MG63 (cell line): ENCODE measurements at places on chromosomes 4 and X. TPM values are rescaled to one million over a fixed set of nuclear protein-coding genes. Genes with fewer than 3 reads are reported as not detected.

Gene TASL
- total RNA-seq, result not detected in 2 replicates

DNA sequence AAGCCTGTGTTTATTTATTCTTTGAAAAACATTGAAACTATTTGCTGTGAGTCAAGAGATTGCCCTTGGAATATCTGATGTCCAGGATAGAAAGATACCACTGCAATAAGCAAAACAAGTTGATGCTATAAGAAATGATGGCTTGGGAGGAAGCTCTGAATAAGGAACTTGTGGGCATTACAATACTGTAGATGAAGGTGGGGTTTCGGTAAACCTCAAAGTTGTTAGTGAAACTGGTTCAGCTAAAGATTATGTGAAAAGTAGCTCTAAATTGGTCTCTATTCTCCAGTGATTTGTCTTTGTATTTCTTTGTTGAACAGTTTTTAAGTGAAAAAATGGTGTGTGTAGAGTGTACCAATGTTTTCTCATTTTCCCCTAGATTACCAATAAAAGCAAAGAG is 128.7 kb downstream of the AKAP4 start:
- no peak for DNase-seq

- DNase-seq, result peak; percentile 7
Measured at GRCh38 chr4:44425614-44426208, 22.9 kb downstream of the KCTD8 start.

GRCh38 chrX:106612393-106612763 is 600 bp downstream of the RADX start:
- DNase-seq, result no peak

Gene ZDHHC15
- total RNA-seq, result not detected in 2 replicates

DNA sequence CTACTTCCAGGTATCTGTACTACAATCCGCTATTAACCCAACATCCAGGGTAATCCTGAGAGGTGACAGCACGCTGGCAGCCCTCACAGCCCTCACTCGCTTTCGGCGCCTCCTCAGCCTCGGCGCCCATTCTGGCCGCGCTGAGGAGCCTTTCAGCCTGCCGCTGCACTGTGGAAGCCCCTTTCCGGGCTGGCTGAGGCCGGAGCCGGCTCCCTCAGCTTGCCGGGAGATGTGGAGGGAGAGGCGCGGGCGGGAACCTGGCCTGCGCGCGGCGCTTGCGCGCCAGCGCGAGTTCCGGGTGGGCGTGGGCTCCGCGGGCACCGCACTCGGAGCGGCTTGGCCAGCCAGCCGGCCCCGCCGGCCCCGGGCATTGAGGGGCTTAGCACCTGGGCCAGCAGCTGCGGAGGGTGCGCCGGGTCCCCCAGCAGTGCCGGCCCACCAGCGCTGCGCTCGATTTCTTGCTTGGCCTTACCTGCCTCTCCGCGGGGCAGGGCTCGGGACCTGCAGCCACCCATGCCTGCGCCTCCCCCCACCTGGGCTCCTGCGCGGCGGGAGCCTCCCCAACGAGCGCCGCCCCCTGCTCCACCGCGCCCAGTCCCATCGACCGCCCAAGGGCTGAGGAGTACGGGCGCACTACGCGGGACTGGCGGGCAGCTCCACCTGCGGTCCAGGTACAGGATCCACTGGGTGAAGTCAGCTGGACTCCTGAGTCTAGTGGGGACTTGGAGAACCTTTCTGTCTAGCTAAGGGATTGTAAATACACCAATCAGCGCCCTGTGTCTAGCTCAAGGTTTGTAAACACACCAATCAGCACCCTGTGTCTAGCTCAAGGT is 87.3 kb downstream of the PRSS12 start:
- DNase-seq, result no peak

DNA sequence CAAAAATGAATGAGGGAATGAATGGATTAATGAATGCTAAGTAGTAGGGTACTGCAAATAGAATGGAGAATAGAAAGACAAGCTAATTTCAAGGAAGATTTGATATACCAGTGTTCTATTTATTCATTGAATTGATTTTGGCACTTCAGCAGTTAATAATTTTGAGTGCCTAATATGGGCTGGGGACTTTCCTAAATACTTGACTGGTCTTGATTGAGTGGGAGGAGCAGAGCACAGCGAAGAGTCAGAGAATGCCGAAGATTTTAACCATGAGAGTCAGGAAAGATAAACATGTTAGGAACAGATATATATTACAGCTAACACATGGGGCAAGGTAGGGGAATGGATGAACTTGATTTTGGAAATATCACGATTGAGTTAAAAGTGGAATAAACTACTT is 10.6 kb downstream of the IL15 start:
- no peak for DNase-seq

Gene LDB2
- 8.1 and 18.7 TPM in 2 replicates for total RNA-seq

Gene MXRA5
- not detected in 2 replicates for total RNA-seq

DNA sequence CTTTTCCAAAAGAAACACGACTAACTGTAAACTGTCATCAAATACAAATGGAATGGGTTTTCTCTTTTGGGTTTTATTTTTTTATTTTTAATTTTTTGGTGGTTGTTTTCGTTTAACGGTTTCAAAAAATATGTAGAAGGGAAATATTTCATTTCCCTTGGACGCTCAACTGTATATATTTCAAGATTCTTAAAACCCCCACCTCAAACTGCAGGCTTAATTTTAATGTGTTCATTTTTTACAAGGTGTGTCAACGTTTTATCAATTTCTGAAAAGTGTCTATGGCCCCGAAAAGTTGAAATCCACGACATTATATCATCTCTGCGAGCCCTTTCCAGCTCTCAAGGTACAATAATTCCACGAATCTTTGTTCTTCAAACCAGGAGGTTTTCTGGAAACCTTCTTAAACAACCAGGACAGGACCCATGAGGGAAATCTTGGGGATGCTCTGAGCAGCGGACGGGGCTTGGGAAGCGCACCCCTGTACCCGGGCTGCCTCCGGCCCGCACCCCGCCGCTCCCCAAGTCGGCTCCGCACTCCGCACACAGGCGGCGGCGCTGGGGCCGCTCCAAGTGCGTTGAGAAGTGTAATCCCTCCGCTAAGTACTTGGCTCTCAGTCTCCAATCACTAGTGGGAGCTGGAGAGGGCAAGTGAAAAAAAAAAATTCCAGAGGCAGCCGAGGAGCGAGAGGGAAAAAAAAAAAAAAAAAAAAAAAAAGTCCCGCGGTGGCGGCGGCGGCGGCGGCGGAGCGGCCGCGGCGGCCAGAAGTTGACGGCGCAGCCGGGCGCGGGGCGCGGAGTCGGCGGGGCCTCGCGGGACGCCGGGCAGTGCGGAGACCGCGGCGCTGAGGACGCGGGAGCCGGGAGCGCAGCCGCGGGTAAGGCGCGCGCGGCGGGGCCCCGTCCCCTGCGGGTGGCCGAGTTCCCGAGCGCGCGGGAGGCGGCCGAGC is at the start of gene BMPR1B:
TSS of gene BMPR1B (plus strand) at position 764 of the 949 bp plus-strand sequence. CDS start 346,470 bp downstream, outside the sequence.
- DNase-seq, result peak; percentile 3

Gene PCDH10
- total RNA-seq, result 0.03 TPM in 1 of 2 replicates, not detected in the other

GRCh38 chr4:58247792-58248191 is 1137.6 kb upstream of the IGFBP7 start:
- DNase-seq, result peak; percentile 0

Gene GYPE
- total RNA-seq, result 0.10 and 0.20 TPM in 2 replicates

DNA sequence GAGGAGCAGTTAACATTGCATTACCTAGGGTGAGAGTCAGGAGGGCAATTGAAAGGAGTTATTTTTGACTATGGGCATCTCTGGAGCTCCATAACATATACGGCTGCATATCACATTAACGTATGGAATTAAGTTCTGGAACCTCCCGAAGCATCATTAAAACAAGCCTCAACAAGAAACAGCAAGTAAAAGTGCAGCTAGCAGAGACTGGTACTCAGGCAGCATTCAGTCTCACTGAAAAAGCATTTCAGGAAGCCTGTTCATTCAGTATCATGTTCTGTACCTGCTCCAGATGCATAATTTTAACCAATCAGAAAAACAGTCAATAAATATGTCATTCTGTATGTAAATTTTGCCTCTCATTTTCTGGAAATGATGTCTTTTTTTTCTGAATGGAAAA is 299.6 kb downstream of the EPHA5 start:
- no peak for DNase-seq

GRCh38 chr4:86978709-86979108 is 43.9 kb downstream of the AFF1 start:
- DNase-seq, result no peak

Gene MANBA
- total RNA-seq, result 0.49 and 3.1 TPM in 2 replicates

DNA sequence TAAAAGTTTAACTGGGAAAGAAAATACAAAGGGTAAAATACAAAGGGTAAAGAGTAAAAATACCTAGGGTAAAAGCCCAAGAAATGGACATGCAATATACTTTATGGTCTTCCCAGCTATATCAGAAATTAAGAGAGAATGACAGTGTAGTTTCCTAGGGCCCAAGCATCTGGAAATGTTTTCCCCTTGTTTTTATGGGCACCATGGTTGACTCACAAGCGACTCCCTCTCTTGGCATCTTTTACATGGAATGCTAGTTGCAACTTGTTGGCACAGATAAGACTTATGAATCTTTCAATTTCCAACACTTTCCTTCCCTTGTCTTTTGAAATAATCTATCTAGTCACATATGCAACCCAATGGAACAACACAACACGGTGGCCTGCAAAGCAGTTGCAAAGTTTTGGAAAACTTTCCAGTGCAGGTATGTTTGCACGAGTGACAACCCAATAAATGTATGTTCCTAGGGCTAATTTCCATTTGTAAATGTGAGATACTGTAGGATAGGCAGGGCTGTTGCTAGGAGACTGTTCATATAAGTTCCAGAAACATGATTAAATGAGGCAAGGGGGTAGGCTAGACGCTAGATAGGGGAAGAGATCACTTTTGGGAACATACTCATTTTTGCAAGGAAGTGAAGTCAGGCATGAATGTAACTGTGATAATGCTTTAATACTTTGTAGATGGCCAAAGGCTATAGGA is 36.4 kb upstream of the CWH43 start:
- peak; percentile 50 for DNase-seq

Gene HDX
- 0.10 and 0.86 TPM in 2 replicates for total RNA-seq

Gene COL25A1
- not detected in 2 replicates for total RNA-seq

- no peak for DNase-seq
Measured at GRCh38 chr4:76504613-76505465, 69.8 kb downstream of the SHROOM3 start.

Gene NXF3
- 0.63 TPM in 1 of 2 replicates, not detected in the other for total RNA-seq

Gene ERCC6L
- 4.3 and 6.2 TPM in 2 replicates for total RNA-seq

Gene XAGE1A
- total RNA-seq, result not detected in 2 replicates

DNA sequence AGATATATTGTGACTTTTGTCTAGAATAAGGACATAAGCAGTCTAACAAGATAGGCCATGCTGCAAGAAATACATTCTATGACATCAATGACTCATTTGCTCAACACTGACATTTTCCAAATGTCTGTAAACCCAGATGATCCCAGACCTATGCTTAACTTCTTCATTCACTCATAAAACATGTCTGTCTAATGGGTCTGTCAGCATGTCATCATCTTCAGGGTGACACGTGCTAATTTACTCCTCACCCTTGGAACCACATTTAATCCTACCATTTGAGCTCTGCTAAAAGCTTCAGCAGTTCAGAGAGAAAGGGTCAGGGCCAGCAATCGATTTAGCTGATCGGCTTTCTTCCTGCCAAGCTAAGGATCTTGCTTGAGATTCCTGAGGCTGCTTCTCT is 109.4 kb upstream of the MAP3K15 start:
- DNase-seq, result no peak

DNA sequence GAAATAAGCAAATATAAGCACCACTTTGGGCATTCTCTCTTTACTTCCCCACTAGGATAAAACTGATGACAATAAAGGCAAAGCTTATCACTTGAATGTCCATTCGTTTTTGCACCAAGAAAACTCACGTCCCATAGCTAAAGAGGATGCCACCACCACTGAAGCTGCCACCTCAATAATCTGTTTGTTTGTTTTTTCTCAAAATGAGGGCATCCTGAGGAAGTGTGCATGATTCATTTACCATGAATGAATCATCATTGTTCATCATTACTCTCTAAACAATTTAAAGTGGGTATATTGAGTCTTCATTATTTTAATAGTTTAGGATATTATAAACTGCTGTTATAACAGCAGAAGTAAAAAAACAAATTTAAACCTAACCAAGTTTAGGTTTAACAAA is 168.2 kb downstream of the DCTD start:
- DNase-seq, result no peak

GRCh38 chr4:137968956-137969678 is 273.0 kb downstream of the SLC7A11 start:
- DNase-seq, result peak; percentile 6

Gene TAF7L
- total RNA-seq, result 1.1 and 5.0 TPM in 2 replicates

Gene PAGE1
- not detected in 2 replicates for total RNA-seq

DNA sequence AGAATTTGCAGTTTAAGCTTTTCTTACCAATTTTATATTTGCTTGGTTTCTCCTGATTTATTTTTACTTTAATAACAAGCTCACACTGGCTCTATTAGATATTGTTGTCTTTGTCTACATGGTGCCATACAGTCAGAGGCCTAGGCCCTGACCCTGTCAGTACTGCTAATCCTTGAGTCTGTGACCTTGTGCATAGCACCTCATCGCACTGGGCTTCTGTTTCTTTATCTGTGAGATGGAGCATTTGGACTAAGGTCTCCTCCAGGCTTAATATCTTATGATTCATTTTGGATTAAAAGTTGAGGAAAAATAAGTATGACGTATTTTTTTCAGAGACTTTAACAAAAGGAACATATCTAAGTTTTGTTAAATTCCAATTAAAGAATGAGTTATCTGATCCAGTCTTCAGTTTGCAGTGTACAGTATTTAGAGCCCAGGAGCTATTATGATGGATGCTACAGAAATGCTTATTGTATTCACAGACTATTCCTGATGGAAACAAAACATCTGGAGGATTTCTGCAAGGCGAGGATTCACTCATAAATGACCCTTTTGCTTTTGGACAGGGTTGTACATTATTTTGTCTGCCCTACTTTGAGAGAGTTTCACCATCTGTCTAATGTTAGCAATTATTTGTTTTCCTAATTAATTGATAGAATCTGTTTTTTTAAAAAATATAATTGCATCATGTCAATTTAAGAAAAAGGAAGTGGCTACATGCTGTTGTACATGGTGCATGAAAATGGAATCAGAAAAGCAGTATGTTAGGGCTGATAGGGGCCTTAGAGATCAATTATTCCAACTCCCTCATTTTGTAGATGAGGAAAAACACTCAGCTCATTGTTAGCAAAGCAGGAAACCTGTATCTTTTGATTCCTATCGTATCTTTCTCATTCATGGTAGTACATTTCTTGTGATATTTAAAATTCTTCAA is 203.6 kb downstream of the BANK1 start:
- DNase-seq, result no peak

GRCh38 chrX:129091097-129091496 is 432.2 kb downstream of the SMARCA1 start:
- no peak for DNase-seq

Gene MTNR1A
- not detected in 2 replicates for total RNA-seq

Gene LARP1B
- 13.5 and 17.6 TPM in 2 replicates for total RNA-seq

GRCh38 chrX:136204571-136204970 is 46.6 kb downstream of the MAP7D3 start:
- peak; percentile 49 for DNase-seq

DNA sequence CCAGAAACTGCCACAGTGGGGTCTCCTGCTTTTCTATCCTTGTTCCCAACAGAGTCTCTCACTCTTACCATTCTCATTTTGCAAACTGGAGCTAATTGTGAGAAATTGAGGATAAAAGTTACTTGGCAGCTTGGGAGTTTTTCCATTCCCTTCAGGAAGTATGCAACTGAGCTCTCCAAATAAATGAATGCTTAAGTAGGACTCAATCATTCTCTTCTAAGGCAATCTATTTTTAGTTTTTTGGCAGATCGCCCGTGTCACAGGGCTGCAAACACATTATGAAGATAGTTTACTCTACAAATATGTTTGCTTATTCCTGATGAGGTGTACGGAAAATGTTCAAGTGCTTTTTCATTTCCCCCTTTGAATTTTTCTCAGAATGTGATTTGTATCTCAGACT is 5.3 kb downstream of the ASB11 start:
- DNase-seq, result no peak
